ENCODE measurements at places on chromosomes 6 and 20. TPM values are rescaled to one million over a fixed set of nuclear protein-coding genes. Genes with fewer than 3 reads are reported as not detected.

SIRPG gene
- total RNA-seq, result not detected

ABRACL gene
- total RNA-seq, result 37.5 TPM

PHACTR2 gene
- 68.5 TPM for total RNA-seq

TUBB2B gene
- 1.8 TPM for total RNA-seq

- DNase-seq, result no peak
- H3K36me3 ChIP-seq, result no peaks in the 10 kb centered on the region
- no peak overlapping the region for H3K4me3 ChIP-seq
- H3K27me3 ChIP-seq, result no peaks in the 10 kb centered on the region
Measured at GRCh38 chr20:1562622-1563021, 5.1 kb upstream of the SIRPD start.

- H3K27ac ChIP-seq, result no peak overlapping the region
- no peak for DNase-seq
- H3K27me3 ChIP-seq, result no peaks in the 10 kb centered on the region
- no peaks in the 10 kb centered on the region for H3K36me3 ChIP-seq
- no peak overlapping the region for H3K4me3 ChIP-seq
- no peaks in the 10 kb centered on the region for H3K4me1 ChIP-seq
Measured at GRCh38 chr20:7799862-7800261, 140.4 kb downstream of the HAO1 start.

- DNase-seq, result peak; percentile 38
- H3K4me3 ChIP-seq, result no peak overlapping the region
- H3K27ac ChIP-seq, result peak overlapping the region; percentile 48
- no peaks in the 10 kb centered on the region for H3K36me3 ChIP-seq
Measured at GRCh38 chr20:40286975-40287531, 402.0 kb downstream of the MAFB start.

GRCh38 chr20:59019217-59019616 is at the start of gene TUBB1:
TUBB1 (plus strand) TSS chr20:59019429; CDS start chr20:59019523, 94 bp downstream.
- no peak within 1 kb of the TSS for H3K27ac ChIP-seq
- no peaks in the 10 kb centered on the region for H3K27me3 ChIP-seq
- no peak within 1 kb of the TSS for H3K4me3 ChIP-seq

DNA sequence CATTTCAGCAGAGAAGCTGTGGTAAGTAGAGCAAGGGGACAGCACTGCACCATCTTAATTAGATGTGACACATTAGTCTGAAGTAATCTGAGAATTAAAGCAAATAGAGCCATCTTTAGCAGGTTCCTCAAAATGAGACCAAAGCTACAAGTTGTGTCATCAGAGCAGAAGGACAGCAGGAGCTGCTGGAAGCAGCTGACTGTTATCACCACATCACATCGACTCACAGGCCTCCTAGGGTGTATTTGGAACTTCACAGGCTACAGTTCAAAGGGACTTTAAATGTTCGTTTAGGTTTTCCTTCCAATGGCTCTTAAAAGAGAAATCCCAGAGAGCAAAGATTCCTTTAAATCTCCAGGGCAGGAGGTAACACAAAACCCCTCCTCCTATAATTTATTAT is 69.5 kb downstream of the LCA5 start:
- no peaks in the 10 kb centered on the region for H3K36me3 ChIP-seq
- H3K4me1 ChIP-seq, result no peaks in the 10 kb centered on the region
- no peak overlapping the region for H3K4me3 ChIP-seq
- no peaks in the 10 kb centered on the region for H3K27me3 ChIP-seq

GRCh38 chr20:15875446-15875845 is 697.8 kb downstream of the KIF16B start:
- H3K4me1 ChIP-seq, result no peaks in the 10 kb centered on the region
- H3K4me3 ChIP-seq, result no peak overlapping the region
- no peak overlapping the region for H3K27ac ChIP-seq
- H3K27me3 ChIP-seq, result no peaks in the 10 kb centered on the region
- no peaks in the 10 kb centered on the region for H3K36me3 ChIP-seq
- no peak for DNase-seq

- no peak overlapping the region for H3K27ac ChIP-seq
- no peak for DNase-seq
- no peaks in the 10 kb centered on the region for H3K27me3 ChIP-seq
- H3K4me3 ChIP-seq, result no peak overlapping the region
- H3K36me3 ChIP-seq, result no peaks in the 10 kb centered on the region
- H3K4me1 ChIP-seq, result no peaks in the 10 kb centered on the region
Measured at GRCh38 chr6:168115748-168116437, 36.9 kb upstream of the FRMD1 start.

- peaks cover 74% of the 10 kb centered on the region for H3K36me3 ChIP-seq
- no peak overlapping the region for H3K27ac ChIP-seq
- no peaks in the 10 kb centered on the region for H3K27me3 ChIP-seq
- no peak overlapping the region for H3K4me3 ChIP-seq
- no peaks in the 10 kb centered on the region for H3K4me1 ChIP-seq
Measured at GRCh38 chr20:38423541-38423940, 11.6 kb downstream of the SNHG17 start.

DNA sequence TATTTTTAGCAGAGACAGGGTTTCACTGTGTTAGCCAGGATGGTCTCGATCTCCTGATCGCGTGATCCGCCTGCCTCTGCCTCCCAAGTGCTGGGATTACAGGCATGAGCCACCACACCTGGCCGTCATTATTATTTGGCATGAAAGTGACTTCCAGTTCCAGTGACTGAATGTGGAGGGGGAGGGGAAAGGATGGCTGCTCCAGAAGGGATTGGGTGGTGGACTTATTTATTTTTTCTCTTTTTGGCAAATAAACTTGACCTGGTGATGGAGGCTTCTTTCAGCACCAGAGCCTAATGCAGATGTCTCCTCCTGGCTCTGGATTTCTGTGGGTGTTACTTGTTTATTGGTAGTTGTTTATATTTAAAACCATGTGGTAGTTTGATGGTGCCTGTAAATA is 16.9 kb upstream of the SLC22A23 start:
- no peaks in the 10 kb centered on the region for H3K27me3 ChIP-seq
- no peaks in the 10 kb centered on the region for H3K36me3 ChIP-seq
- no peak for DNase-seq

DNA sequence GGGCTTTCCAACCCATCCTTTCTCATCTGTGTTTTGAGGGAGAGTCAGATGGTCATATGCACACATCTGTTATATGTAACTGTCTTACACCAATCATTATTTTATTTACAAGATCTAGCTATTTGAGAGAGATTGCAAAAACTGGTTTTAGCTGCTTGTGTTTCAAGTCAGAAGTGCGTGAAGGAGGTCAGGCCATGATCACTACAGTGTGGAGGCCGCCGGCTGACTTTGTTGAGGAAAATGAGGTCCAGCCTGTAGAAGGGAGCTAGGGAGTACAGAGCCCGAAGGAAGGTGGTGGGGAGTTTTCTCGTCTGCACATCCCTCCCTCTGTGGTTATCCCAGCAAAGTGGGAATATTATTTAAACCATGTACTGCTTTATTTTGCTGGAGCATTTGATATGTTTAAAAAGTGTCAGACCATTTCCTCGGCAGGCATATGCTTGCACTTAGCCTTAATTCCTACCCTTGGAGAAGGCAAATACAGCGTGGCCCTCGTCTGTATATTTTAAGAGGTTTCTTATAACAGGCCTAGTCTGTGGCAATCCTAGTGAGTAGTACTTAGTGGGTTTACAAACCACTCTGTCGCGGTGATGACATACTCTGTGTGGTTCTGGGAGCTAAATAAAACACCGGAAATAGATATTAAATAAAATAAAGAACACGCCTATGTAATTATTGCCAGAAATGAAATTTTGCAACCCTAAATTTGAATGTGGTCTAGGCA is 95.6 kb downstream of the UST start:
- no peak overlapping the region for H3K27ac ChIP-seq
- no peaks in the 10 kb centered on the region for H3K4me1 ChIP-seq
- H3K36me3 ChIP-seq, result no peaks in the 10 kb centered on the region
- no peak for DNase-seq
- H3K4me3 ChIP-seq, result no peak overlapping the region
- no peaks in the 10 kb centered on the region for H3K27me3 ChIP-seq

GRCh38 chr6:38587766-38588362 is 51.9 kb downstream of the BTBD9 start:
- no peaks in the 10 kb centered on the region for H3K4me1 ChIP-seq
- H3K36me3 ChIP-seq, result peaks cover 5% of the 10 kb centered on the region
- no peaks in the 10 kb centered on the region for H3K27me3 ChIP-seq
- H3K4me3 ChIP-seq, result no peak overlapping the region
- H3K27ac ChIP-seq, result no peak overlapping the region
- DNase-seq, result no peak

GRCh38 chr6:45880159-45880558 is 135.5 kb downstream of the CLIC5 start:
- no peak overlapping the region for H3K27ac ChIP-seq
- H3K4me3 ChIP-seq, result no peak overlapping the region
- no peaks in the 10 kb centered on the region for H3K27me3 ChIP-seq
- H3K36me3 ChIP-seq, result no peaks in the 10 kb centered on the region

Measured in thoracic aorta (tissue), 2 donors.